ENCODE measurements at places on chromosomes 11 and 22.
A peak's percentile ranks its signal among the peaks of the same experiment; 100 is the strongest.

DNA sequence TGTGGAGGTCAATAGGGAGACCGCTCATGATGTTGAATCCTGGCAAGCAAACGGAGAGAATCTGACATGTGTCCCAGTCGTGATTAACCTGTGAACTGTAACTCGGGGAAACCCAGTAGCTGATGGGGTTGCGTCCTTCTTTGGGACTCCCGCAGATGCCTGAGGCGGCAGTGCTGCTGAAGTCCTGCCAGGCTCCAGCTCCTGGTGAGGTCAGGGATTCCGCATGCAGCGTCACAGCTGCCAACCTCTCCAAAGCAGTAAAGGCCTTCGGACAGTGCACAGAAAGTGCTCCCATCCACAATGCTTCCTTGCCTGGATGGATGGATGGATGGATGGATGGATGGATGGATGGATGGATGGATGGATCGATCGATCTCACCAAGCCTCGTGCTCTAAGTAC is 13.5 kb downstream of the KCNQ1 start:
- DNase-seq: no peak

- no peak for DNase-seq
These were observed 46.7 kb downstream of the CLTCL1 start for GRCh38 chr22:19244600-19245352.

DNA sequence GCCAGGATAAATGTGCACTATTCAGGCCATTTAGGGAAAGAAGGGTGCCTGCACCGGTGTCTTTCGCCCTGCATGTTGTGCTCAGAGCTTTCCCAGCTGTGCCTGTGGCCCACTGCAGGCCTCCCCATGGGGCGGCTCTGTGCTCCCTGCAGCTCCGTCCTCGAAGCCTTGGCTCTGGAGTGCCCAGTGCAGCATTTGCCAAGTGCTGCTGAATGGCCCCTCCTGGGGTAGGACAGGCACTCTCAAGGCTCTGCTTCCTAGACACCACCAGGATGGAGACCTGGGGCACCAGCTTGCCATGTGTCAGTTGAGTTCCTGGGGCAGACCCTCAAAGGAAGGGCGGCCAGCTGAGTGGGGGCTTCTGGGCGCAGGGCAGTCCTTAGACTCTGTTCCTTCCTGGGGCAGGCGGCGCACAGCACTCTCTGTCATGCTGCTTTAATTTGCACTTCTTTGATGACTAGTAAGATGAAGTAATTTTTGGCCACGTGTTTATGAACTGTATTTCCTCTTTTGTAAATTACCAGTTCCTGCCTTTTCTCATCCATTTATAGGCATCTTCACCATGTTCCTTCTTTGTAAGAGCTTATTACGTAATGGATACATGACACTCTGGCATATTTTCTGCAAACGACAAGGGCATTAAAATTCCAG is 32.1 kb upstream of the GNB1L start:
- DNase-seq: no peak

- DNase-seq: no peak
These were observed 560.4 kb downstream of the TBC1D22A start for GRCh38 chr22:47322854-47323253.

DNA sequence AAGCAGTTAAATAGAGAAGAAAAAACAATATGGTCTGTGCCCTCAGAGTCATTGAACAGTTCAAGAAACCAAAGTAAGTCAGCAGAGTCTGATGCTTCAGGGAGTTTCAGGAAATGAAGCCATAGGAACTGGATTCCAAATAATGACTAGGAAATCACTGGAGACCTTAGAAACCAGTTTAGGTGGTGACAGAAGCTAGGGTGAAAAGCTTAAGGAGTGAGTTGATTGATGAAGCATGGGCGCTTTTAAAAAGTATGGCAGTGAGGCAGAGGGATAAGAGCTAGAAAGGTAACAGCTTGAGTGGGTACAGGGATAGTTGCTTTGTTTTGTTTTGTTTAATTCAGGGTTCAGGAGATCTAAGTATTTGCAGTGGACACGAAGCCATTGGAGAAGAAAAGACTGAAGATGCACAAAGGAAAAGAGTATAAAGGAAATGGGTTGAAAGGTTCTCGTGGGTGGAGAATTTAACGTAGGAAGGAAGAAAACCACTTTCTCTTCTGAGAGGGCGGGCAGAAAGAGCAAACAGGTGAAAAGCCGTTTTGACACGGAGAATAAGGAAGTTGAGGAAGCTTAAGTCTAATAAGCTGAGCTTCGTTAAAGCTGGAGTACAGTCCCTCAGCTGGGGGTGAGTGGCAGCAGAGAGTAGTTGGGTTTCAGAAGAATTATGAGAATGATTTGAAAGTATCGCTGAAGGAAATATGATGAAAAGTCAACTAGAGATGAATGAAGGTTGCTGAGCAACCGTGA is 14.8 kb downstream of the SGSM3 start:
- no peak for DNase-seq

GRCh38 chr11:125175896-125176575 is 11.5 kb downstream of the PKNOX2 start:
- no peak for DNase-seq

DNA sequence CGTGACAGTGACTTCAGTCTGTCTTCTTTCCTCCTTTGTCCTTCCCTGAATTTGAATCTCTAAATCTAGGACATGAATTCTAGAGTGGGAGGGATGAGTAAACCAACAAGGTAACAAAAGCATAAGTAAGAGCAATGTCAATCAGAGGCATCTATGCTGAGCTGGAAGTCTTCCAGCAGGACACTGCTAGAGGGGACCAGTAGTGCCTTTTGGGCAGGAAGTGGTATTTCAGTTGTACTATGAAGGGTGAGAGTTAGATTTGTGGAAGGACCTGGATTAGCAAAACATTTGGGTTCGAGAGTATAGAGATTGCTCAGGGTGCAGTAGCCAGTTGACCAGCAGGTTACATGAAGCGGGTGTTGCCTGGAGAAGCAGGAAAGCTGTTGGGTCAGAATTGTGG is 40.3 kb downstream of the MEI1 start:
- no peak for DNase-seq

DNA sequence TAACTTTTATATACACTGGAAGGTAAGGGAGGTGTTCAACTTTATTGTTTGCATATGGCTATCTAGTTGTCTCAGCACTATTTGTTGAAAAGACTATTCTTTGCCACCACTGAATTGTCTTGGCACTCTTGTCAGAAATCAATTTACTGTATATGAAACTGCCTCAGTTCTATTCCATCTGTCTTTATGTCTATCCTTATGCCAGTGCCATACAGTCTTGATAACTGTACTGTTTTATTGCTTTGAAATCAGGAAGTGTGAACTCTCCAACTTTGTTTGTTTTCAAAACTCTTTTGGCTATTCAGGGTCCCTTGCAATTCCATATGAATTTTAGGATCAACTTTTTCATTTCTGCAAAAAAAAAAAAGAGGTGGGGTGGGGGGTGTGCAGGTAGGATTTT is 77.2 kb downstream of the PRSS23 start:
- DNase-seq: no peak

DNA sequence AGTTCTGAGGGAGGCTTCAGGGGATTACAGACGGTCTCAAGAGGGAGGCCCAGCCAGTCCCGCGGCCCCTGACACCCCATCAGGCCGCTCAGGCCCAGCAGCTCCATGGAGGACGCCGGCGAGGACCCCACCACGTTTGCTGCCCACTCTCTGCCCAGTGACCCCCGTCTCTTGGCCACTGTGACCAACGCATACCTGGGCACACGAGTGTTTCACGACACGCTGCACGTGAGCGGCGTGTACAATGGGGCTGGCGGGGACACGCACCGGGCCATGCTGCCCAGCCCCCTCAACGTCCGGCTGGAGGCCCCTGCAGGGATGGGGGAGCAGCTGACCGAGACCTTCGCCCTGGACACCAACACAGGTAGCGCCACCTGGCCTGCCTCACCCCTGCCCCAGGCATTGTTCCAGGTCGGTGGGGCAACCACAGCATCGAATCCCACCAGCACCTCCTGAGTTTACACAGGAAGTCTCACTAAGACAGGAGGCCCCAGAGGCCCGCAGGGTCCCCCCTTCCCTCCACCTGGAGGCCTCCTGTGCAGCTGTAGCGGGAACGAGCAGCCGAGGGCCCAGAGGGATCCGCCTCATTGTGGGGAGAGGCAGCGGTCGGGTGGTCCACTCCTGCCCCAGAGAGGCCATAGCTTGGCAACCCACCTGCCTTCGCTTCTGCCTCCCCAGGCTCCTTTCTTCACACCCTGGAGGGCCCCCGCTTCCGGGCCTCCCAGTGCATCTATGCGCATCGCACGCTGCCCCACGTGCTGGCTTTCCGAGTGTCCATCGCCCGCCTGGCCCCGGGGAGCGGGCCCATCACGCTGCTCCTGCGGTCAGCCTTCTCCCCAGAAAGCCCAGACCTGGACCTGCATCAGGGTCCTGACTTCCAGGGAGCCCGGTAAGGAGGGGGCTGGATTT is 1.0 kb downstream of the PGGHG start:
- no peak for DNase-seq

DNA sequence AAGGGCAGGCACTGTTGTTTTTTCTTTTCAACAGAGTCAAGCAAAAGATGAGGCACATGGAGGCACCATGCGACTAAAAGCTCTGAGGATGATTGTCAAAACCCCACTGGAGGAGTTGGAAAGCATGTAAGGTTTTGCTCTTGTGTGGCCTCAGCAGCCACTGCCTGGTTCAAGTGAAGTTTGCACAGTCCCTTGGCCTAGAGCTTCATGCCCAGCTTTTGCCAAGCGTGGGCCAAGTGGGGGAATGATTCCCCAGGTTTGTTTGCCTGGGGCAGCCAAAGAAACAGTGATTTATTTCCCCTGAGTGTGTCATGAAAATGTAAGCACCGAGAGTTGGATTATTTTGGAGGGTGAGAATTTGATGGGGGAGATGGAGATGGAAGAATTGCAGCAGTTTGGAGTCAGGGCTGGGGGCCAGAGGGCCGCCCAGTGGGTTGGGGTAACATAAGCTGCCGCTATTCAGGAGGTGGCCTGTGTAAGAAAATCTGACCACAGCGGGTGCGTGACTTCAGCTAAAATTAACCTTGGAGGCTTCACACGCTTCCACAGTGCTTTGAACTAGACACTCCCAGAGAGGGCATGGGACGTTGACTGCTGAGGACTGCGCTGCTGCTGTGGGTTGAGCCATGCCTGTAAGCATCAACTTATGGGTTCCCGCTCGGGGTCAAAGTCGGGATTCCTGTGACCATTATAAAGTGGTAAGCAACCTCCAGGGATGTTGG is 100.7 kb downstream of the NAV2 start:
- DNase-seq: no peak

DNA sequence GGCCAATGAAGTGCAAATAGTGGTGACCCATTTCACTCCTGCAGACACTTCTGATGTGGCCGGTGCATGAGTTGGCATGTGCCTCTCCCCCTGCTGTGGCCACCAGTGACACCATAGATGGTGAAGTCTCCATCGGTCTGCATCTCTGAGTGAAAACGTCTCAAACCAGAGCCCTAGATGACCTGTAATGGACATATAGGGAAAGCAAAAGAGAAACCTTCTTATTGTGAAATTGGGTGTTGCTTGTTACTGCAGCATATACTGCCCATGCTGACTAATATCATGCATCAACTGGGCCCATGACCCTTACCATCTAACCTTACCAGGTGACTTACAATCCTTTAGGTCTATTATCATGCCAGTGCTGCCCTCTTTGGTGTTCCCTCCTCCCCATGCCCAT is 11.7 kb upstream of the VPS37C start:
- DNase-seq: no peak

DNA sequence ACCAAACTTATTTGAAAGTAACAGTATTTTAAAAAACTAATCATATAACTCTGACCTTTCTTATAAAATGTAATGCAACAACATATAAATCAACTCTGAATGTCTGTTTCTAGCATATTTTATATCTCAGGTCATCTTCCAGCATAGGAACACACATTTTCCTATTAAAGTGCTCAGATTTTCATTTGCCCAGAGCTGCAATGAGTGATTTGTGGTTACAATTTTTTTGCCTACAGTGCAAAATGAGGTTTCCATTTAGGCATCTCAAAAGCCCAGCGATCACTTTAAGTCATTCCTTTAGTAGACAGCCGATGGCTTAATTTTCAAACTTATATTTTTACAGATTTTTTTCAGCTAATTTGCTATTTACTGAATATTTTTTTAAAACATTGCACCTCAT is 1.0 kb downstream of the LYVE1 start:
- no peak for DNase-seq

- no peak for DNase-seq
These were observed 28.1 kb upstream of the BID start for GRCh38 chr22:17802411-17802810.

DNA sequence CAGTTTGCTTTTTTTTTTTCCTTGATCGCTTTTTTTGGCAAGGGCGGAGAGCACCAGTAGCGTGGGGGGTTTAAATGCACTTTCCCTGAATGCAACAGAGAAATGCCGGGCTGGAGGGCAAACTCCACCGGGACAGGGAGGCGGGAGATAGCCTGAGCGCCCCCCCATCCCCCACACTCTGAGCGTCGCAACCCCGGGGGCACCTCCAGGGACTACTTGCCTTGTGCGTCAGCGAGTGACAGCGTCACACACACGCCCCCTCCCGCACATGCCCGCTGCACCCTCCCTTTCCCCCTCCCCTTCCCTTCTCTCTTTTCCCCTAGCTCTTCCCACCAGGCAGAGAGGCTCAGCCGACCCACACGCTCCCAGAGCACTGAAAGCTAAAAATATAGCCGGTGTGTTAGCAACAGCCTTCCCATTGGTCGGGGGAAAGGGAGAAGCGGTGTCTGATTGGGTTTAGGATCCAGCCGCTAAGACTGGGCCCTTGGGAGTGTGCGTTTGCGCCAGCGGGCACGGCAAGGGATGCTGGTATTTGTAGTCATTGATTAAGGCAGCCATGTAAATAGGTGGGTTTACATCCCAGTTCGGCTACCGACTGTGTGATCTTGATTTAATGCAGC is 1.7 kb upstream of the TOB2 start:
- DNase-seq: peak; percentile 98

GRCh38 chr11:119874660-119875238 is 145.7 kb upstream of the NECTIN1 start:
- no peak for DNase-seq

- DNase-seq: peak; percentile 34
These were observed 1.3 kb upstream of the CLDN25 start for GRCh38 chr11:113778111-113778910.

Data from ACHN (cell line).